Hippocampal formation (tissue), 2 donors: ENCODE measurements at places on chromosomes 16 and 17.

DNA sequence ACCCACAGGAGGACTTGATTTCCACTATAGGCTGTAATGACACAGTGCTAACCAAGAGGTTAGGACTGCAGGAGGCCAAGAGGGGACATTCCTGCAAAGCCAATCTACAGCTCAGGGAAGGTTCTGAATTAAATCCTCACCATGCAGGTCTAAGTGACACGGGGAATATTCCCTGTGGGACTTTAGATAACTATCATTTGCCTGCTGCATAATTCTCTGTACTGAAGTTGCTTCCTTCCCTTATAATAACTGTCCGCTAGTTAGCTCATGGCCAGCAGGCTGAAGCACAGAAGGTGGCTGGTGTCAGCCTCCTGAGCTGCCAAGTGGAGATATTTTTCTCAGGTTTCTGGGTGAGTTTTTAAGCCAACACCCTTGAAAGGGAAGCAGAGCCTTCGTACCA is 74.6 kb upstream of the SOX9 start:
- DNase-seq = no peak

GRCh38 chr16:58793366-58793765 is 59.2 kb upstream of the GOT2 start:
- no peak for DNase-seq

DNA sequence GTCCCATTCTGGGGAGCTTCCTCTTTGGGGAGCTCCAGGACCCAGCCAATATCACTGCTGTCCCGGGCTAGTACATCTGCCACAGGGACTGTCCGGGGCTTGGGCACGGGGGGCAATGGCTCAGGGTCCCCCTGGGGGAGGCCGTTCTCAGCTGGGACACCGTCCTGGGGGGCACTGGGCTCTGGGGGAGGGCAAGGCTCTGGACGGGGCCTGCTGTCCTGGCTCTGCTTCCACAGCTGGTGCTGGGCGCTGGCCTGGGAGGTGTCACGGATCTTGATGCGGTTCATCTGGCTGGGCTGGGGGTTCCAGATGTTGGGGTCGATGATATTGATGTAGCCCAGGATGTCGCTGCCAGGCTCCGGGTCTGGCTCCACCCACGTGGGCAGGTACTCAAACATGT is 26.1 kb downstream of the SLC5A10 start:
- no peak for DNase-seq

- no peak for DNase-seq
Measured at GRCh38 chr17:2863204-2863603, 67.0 kb downstream of the RAP1GAP2 start.

DNA sequence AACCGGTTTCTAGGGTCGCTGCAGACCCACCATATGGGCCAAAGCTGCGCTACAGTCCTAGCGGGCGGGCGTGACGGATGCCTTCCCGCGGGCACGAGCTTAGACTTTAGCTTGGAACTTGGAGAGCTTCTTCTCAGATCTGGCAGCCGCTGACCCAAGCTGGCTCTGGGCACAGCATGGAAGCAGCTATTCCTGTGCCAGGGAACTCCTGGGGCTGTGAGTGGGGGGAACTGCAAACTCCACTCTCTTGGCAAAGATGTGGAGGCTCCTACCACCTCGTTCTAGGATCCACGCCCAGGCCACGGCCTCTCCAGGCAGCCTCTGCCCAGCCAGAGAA is 8.8 kb downstream of the FAAP100 start:
- no peak for DNase-seq

- no peak for DNase-seq
Measured at GRCh38 chr17:77085926-77086432, 54.8 kb upstream of the SEC14L1 start.

DNA sequence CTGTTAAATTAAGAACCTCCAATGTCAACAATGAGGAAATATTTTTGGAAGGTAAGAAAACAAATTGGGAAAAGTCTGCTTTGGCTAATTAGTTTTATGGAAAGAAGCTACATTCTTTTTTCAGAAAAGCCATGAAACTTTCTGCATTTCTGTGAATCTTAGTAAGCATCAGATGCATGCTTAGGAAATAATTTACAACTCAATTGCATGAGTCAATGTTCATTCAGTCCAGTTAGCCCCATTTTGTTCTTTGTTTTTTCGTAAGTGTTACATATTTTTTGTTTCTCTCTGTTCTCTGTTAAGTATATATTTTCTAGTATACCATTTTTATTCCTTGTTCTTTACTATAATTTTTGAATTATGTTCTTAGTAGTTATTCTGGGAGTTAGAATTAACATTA is 195.2 kb upstream of the KIF2B start:
- DNase-seq = no peak

DNA sequence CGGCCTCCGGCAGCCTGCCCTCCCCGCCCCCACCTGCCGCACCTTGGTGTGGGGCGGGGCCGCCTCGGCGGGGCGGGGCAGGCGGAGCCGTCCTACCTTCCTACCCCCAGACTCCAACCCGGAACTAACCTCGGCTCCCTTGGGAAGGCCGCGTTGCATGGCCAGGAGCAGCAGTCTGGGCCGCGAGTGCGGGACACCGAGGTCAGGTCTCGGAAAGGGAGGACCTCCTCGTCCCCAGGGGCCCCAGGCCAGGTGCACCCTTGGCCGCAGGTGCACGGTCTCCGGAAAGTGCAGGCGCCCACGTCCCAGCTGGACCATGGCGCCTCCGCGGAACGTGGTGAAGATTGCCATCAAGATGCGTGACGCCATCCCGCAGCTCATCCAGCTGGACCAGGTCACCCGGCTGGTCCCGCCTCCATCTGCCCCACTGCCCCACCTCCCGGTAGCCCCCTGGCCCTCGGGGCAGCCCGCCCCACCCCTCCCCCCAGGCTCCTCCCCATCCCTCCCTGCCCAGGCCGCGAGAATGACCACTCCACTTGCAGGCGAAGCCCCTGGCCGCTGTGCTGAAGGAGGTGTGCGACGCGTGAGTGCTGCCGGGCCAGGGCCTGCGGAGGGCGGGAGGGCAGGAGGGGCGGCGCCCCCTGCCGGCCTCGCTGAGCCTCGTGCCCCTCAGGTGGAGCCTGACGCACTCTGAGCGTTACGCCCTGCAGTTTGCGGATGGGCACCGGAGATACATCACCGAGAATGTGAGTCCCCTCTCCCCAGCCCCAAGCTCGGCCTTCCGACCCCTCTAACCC is at the start of gene ELMO3:
Gene ELMO3 (plus strand): TSS at position 121 of the 797 bp plus-strand sequence. CDS start 196 bp downstream, at position 317.
- DNase-seq = no peak

DNA sequence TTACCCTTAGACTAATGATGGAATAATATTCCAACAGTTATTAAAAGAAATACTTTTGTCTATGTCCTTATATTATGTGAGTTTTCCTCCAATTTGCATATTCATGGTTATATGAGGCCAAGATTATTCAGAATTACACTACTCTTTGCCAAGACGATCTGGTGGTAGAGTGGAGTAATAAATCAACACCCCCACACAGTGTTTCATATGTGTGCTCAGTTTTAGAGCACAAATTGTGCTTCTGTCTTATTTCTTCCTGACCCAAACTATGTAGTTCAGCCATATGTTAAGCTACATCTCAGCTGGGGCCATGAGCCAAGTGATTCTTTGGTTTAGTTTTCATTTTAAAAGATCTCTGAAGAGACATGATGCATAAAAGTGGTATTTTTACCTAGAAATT is 26.9 kb upstream of the PPM1E start:
- no peak for DNase-seq

GRCh38 chr17:12528036-12528435 is 137.7 kb upstream of the MYOCD start:
- DNase-seq = no peak
